ENCODE measurements at places on chromosomes 16 and 17.
A peak's percentile ranks its signal among the peaks of the same experiment; 100 is the strongest.

GRCh38 chr17:58411408-58411894, 5.9 kb downstream of the RNF43 start:
- no peaks in the 10 kb centered on the region for H3K4me1 ChIP-seq
- no peaks in the 10 kb centered on the region for H3K27me3 ChIP-seq
- no peaks in the 10 kb centered on the region for H3K36me3 ChIP-seq
- DNase-seq: no peak

DNA sequence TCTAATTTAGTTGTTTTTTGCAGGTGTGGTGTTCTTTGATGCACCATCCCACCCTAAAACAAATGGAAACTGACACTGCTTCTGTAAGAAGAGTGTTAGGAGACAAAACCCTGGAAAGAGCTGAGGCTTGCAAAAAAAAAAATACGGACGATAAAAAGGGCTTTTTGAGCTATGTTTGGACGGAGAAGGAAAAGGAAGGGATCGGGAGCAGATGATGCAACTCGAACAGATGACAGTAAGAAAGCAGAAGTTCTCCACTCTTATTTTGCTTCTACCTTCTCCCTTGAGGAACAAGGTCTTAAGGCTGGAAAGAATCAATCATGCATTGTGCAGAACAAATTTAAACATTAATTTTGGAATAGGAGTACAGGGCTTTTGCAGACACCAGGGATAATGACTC, 136.7 kb downstream of the MAF start:
- H3K36me3 ChIP-seq: no peaks in the 10 kb centered on the region
- no peaks in the 10 kb centered on the region for H3K4me1 ChIP-seq
- H3K27ac ChIP-seq: no peak overlapping the region
- no peaks in the 10 kb centered on the region for H3K27me3 ChIP-seq

- no peaks in the 10 kb centered on the region for H3K36me3 ChIP-seq
- no peaks in the 10 kb centered on the region for H3K4me1 ChIP-seq
- H3K27ac ChIP-seq: no peak overlapping the region
- no peak overlapping the region for H3K4me3 ChIP-seq
- no peaks in the 10 kb centered on the region for H3K27me3 ChIP-seq
These were observed 82.8 kb downstream of the FBXL20 start for GRCh38 chr17:39318636-39319035.

DNA sequence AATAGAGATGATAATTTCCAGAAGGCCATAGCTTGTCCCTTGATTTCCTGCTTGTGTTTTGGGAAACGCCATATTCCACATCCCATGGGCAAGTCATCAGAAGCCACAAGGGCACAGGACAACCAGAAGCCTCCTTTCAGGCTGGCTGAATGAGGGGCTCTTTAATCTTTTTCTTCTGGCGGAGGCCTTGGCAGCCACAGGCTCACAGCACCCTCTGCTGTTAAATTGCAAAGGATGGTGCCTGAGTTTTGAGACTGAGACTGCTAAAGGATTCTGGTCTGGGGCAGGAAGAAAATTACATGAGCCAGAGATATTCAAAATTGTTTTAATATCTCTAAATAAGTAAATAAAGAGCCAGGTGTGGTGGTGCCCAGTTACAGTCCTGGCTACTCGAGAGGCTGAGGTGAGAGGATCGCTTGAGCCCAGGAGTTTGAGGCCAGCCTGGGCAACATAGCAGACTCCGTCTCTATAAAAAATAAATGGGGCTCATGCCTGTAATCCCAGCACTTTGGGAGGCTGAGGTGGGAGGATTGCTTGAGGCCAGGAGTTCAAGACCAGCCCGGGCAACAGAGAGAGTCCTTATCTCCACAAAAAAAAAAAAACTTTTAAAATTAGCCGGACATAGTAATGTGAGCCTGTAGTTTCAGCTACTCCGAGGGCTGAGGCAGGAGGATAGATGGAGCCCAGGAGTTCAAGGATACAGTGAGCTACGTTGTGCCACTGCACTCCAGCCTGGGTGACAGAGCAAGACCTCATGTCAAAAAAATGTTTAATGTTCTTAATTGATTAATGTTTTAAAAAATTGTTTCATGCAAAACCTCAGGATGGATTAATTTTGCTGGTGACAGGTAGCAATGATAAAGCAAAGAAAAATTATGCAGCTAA, 26.3 kb downstream of the AARSD1 start:
- no peak overlapping the region for H3K4me3 ChIP-seq
- H3K36me3 ChIP-seq: no peaks in the 10 kb centered on the region
- no peak overlapping the region for H3K27ac ChIP-seq

GRCh38 chr17:79657036-79657435, 46.2 kb upstream of the RBFOX3 start:
- no peaks in the 10 kb centered on the region for H3K36me3 ChIP-seq
- no peak for DNase-seq
- H3K27me3 ChIP-seq: no peaks in the 10 kb centered on the region
- H3K4me1 ChIP-seq: no peaks in the 10 kb centered on the region
- H3K27ac ChIP-seq: no peak overlapping the region
- no peak overlapping the region for H3K4me3 ChIP-seq

DNA sequence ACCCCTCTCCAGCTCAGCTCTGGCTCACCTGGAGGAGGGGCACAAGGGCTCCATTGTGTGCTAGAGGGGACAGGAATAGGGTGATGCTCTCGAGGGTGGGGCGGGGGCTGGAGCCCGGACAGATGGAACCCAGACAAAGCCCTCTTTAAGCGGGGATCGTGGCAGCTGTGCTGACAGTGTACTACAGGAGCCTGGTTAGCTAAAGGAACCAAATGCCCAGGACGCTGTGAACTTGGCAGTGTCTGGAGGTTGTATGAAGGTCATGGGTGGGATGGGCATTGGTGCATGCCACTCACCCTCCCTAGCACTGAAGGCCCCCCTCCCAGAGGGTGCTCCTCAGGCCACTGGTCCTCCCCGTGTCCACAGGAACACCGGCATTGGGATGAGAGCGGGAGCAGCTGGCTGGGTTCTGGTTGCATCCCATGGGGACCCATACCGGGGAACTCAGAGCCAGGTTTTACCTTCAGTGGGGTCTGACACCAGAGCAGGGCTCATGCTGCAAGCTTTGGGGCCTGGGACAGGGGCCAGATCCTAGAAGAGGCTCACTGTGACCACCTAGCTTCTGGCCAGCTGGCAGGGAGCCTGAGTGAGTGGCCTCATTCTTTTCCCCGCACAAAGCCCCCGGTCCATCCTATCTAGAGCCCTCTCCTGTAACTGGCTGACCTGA, 11.9 kb downstream of the KIF19 start:
- H3K36me3 ChIP-seq: no peaks in the 10 kb centered on the region
- H3K27me3 ChIP-seq: no peaks in the 10 kb centered on the region
- no peak for DNase-seq

DNA sequence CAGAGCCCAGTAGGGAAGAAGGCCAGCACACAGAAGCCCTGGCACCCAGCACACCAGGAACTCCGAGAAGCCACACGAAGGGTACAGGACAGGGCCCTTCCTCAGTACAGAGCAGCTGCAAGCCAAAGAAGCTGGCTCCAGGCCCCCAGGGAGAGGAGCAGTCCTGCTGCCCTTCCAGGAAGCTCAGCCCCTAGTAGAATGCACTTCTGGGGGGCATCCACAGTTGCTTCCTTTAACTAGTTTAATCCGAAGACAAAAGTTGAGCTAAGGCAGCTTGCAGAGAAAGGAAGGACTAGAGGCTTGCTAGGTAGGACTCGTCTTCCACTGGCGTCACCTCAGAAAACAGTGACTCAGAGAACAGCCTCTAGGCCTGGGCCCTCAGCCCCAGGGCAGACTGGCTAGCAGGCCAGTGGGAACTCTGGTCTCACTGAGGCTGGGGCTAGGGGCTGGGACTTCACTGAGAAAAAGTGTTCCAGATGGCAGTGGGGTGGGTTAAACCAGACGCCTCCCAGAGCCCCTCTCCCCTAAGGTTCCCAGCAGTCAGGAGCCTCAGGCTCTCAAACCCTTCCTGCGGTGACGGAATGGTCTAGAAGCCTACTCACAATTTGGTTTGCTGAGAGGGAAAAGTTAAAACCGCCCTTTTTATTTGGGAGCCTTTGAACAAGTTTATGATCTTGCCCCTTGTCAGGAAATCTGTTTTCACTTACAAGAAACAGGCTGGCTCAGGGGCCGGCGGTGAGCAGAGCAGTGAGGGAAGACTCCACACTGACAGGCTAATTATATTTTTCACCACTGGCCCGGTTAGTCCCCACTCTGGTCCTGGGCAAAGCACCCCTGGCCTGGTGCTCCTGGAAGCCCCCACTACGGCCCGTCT, 41.4 kb downstream of the ACTG1 start:
- DNase-seq: no peak
- H3K36me3 ChIP-seq: no peaks in the 10 kb centered on the region
- no peak overlapping the region for H3K27ac ChIP-seq
- H3K4me1 ChIP-seq: no peaks in the 10 kb centered on the region
- no peaks in the 10 kb centered on the region for H3K27me3 ChIP-seq
- H3K4me3 ChIP-seq: no peak overlapping the region

DNA sequence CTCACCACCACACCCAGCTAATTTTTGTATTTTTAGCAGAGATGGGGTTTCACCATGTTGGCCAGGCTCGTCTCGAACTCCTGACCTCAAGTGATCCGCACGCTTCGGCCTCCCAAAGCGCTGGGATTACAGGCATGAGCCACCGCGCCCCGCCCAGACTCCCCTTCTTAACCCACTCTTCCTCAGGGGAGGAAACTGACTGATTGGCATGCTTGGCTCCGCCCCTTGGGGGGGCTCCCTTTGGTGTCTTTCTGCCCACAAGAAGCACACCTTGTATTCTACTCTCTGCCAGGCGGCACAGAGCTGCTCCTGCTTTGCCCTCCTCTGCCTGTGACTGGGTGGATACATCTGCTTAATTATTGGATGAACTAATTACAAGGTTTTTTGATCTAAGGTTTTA, 4.7 kb upstream of the ASGR2 start:
- no peaks in the 10 kb centered on the region for H3K4me1 ChIP-seq
- no peaks in the 10 kb centered on the region for H3K36me3 ChIP-seq
- H3K27me3 ChIP-seq: no peaks in the 10 kb centered on the region
- H3K4me3 ChIP-seq: no peak overlapping the region
- DNase-seq: no peak

GRCh38 chr17:56912105-56912999, 1.5 kb downstream of the TRIM25 start:
- peaks cover 4% of the 10 kb centered on the region for H3K27me3 ChIP-seq
- no peaks in the 10 kb centered on the region for H3K4me1 ChIP-seq
- DNase-seq: no peak
- H3K4me3 ChIP-seq: no peak overlapping the region

GRCh38 chr17:11999696-12000095, 2.4 kb upstream of the ZNF18 start:
- H3K36me3 ChIP-seq: no peaks in the 10 kb centered on the region
- H3K4me1 ChIP-seq: peaks cover 2% of the 10 kb centered on the region
- no peaks in the 10 kb centered on the region for H3K27me3 ChIP-seq
- DNase-seq: no peak
- no peak overlapping the region for H3K4me3 ChIP-seq

GRCh38 chr16:47310792-47311211, 150.1 kb downstream of the ITFG1 start:
- H3K4me1 ChIP-seq: no peaks in the 10 kb centered on the region
- no peaks in the 10 kb centered on the region for H3K36me3 ChIP-seq
- H3K27ac ChIP-seq: no peak overlapping the region

DNA sequence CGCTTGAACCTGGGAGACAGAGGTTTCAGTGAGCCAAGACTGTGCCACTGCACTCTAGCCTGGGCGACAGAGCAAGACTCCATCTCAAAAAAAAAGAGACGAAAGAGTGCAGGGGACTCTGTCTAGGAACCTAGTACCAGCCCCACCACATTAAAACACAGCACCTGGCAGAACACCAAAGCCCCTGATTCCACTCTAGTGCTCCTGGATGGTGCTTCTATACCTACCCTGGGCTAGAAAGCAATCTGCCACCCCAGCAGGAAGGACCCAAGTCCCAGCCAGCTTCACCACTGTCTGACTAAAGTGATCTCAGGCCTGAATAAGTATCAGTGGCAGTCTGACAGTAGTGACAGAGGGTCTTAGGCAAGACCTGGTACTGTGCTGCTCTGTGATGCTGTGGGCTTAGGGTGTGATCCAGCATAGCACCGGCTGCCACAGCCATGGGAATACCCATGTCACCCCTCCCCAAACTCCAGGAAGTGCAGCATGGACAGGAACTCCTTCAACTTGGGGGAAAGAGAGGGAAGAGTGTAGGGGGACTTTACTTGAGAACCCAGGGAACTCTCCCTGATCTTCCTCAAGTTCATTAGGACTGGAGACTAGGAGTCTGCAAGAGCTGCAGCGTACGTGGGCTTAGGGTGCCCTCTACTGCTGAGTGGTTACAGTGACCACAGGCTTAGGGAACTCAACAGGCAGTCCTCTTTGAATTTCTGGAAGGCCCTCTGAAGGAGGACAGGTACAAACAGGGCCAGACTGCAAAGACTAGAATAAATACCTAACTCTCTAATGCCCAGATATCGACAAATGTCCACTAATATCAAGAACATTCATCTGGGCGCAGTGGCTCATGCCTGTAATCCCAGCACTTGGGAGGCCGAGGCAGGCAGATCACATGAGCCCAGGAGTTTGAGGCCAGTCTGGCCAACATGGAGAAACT, 30.0 kb upstream of the RNF43 start:
- no peaks in the 10 kb centered on the region for H3K36me3 ChIP-seq
- no peak overlapping the region for H3K4me3 ChIP-seq
- peak; percentile 94 for DNase-seq
- no peak overlapping the region for H3K27ac ChIP-seq
- H3K27me3 ChIP-seq: no peaks in the 10 kb centered on the region

DNA sequence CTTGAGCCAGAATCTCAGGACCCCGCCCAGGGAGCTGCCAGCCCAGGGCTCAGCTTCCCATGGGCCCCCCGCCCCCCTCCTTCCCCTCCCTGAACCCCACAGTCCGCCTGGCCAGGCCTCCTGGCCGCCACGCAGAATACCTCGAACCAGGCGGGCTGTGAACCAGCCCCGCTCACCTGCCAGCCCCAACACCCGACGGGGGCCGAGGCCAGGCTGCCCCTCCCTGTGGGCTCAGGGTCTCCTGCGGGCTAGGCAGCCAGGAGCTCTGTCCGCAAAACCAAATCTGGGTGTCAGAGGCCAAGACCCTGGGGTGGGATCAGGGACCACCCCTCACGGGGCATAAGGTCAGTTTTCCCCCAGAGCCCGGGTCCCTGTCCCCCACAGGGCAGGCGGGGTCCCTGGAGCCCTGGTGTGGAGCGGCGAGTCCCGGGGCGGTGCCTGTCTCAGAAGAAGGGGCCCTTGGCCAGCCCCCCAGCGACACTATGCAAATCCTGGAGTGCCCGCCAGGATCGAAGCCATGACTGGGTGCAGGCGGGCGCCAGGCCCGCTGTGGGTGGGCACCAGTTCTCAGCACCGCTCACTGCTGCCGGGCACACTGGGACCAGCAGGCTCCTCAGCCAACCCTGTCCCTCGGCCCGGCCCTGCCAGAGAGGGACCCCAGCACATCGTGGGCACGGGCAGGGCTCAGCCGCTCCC, 6.4 kb upstream of the PRR35 start:
- no peaks in the 10 kb centered on the region for H3K4me1 ChIP-seq
- DNase-seq: no peak
- no peaks in the 10 kb centered on the region for H3K27me3 ChIP-seq
